ENCODE measurements at places on chromosomes 5 and 9.
A peak's percentile ranks its signal among the peaks of the same experiment; 100 is the strongest.

- no peak for DNase-seq
Measured at GRCh38 chr9:34503406-34503805, 19.4 kb downstream of the ENHO start.

DNA sequence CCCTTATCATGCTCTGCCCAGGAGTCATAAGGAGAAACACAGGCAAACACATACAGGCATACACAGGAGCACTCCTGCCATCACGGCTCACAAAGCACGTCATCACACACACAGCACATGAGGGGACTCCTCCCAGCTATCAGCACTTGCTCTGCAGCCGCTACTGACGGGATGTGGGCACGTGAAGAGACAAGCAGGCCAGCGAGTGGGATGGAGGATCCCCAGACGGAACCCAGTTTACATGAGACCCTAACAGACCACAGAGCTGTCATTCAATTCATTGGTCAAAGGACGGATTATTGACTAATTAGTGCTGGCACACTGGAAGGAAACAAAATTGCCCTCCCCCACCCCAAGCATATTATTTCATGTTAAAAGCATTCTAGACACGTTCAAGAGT, 53.6 kb downstream of the SEMA4D start:
- peak; percentile 50 for DNase-seq

GRCh38 chr5:175813943-175814630, 57.3 kb upstream of the CPLX2 start:
- no peak for DNase-seq

GRCh38 chr5:151721812-151722391, 35.2 kb upstream of the SPARC start:
- DNase-seq, result no peak

- DNase-seq, result no peak
Measured at GRCh38 chr5:123151227-123151909, 62.3 kb downstream of the PRDM6 start.

- no peak for DNase-seq
Measured at GRCh38 chr5:73266176-73266738, 93.3 kb downstream of the TMEM174 start.

DNA sequence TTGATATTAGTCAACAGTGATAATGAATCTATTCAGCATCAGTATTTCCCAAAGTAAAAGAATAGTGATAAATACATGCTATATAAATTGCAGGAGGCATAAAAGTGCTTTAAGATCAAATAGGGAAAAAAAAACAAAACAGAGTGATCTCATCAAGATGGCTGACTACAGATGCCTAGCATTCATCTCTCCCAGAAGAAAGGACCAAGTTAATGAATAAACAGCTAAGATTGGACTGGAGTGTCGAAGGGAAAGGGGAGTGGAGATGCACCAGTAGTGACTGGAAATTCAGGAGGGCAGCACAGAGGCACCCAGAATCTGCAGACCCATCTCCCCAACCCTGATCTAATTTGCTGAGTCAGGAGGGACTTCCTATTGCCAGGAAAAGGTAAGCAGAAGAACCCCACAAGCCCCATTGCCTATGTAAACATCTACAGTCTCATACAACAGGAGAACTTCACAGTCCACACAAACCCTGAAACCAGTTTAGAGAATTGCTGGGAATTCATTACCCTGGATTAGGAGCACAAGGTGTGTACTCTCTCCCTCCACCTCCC, 699.4 kb downstream of the PTPRD start:
- DNase-seq, result no peak

Measured in T-helper 9 cell (primary cell).